Endothelial cell of umbilical vein (primary cell): ENCODE measurements at places on chromosomes 2 and 18. TPM values are rescaled to one million over a fixed set of nuclear protein-coding genes. Genes with fewer than 3 reads are reported as not detected.

- DNase-seq, result no peak
Measured at GRCh38 chr2:64565949-64566710, 42.0 kb downstream of the AFTPH start.

OSBPL6 gene
- total RNA-seq, result 2.3 TPM in 2 replicates

- DNase-seq, result peak; percentile 17
Measured at GRCh38 chr2:232385660-232386489, 7.3 kb downstream of the ALPP start.

GRCh38 chr2:136131484-136131960 lies 13.6 kb upstream of the CXCR4 start:
- no peak for DNase-seq

- no peak for DNase-seq
Measured at GRCh38 chr18:23578891-23579653, 7.2 kb downstream of the NPC1 start.

DNA sequence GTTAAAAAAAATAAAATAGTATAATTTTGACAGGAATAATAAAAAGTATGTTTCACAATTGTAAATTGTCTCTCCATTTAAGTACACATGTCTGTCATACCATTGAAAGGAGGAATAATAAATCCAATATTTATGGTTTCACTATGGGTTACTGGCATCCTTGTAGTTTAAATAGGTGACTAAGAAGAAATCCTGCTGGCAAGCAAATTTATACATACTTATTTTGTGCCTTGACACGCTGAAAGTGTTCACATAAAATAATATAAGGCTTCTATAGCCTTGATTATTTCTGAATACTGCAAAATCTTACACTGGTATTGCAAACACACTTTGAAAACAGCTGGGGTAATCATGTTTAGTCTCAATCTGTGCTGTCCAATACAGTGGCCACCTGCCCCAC lies 138.3 kb upstream of the ETAA1 start:
- DNase-seq, result no peak
